IgD-negative memory B cell (primary cell): ENCODE measurements at places on chromosomes 6 and 20. TPM values are rescaled to one million over a fixed set of nuclear protein-coding genes. Genes with fewer than 3 reads are reported as not detected.

The IPCEF1 gene
- polyA plus RNA-seq, result 2.1 TPM

The CFAP206 gene
- polyA plus RNA-seq, result not detected

The EPHA7 gene
- polyA plus RNA-seq, result not detected

The MARCKS gene
- polyA plus RNA-seq, result 17.7 TPM

The KIAA0408 gene
- polyA plus RNA-seq, result 0.76 TPM

The PCSK2 gene
- polyA plus RNA-seq, result not detected

The BMP7 gene
- polyA plus RNA-seq, result not detected

The TUBB2B gene
- polyA plus RNA-seq, result 0.55 TPM

The NKX2-4 gene
- not detected for polyA plus RNA-seq

The FOXC1 gene
- not detected for polyA plus RNA-seq

The DEFB124 gene
- not detected for polyA plus RNA-seq

The LY6G6F gene
- 0.95 TPM for polyA plus RNA-seq
